Neural progenitor cell (in vitro differentiated cells): ENCODE measurements at places on chromosomes 16 and 17.

- no peak for DNase-seq
These were observed 6.9 kb upstream of the EFTUD2 start for GRCh38 chr17:44906010-44906646.

DNA sequence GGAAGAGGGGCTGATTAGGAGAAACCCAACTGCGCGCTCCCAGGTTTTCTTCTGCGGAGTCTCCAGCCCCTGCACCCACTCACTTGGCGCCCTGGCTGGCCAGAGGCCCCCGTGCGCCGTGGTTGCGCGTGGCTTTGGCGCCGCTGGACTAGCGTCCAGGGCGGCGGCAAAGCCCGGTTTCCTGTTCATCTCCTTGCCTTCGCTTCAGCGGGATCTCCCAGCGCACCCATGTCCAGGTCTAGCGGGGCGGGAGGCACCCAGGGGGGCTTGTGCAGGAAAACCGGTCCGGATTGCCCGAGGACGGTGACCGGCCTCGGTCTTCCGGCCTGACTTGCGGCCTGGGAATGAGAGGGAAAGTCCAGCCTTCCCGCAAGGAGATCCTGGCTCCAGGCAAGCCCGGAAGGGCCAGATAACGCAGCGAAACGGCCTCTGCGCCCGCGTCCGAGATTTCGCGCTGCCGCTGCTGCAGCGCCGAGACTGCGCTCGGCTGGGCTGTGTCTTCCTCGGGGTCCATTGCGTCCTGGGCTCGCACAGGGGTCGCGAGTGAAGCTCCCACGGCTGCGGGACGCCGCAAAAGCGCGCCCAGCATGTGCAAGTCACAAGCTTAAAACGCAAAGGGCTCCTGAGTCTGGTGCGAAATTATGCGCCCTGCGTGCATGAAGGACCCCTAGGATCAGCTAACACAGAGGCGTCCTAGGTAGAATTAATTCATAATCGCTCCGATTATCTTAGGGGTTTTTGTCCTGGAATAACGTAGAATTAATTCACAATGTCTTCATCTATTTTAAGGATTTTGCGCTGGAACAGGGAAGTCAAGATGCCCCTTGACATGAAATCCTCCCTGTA lies 5.7 kb downstream of the FOXF1 start:
- DNase-seq, result peak; percentile 71

DNA sequence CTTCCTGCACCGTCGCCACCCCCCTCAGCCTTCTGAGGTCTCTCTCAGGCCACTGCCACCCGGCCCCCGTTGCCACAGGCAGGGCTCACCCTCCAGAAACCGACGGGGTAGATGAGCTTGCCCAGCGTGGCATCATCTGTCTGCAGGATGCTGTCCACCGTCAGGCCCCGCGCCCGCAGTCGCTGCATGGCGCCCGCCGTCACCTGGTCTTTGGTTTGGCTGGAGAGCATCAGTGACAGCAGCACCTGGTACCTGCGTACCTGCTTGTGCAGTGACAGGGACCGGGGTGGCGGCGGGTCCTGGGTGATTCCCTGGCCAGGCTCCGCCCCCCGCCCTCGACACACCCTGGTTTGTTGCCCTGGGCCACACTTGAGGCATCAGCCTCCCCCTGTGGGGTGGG lies 3.1 kb downstream of the NTHL1 start:
- no peak for DNase-seq

- DNase-seq, result no peak
These were observed 17.1 kb downstream of the PLEKHG4 start for GRCh38 chr16:67296420-67296819.

GRCh38 chr16:82753821-82754220 lies 127.1 kb downstream of the CDH13 start:
- DNase-seq, result no peak

DNA sequence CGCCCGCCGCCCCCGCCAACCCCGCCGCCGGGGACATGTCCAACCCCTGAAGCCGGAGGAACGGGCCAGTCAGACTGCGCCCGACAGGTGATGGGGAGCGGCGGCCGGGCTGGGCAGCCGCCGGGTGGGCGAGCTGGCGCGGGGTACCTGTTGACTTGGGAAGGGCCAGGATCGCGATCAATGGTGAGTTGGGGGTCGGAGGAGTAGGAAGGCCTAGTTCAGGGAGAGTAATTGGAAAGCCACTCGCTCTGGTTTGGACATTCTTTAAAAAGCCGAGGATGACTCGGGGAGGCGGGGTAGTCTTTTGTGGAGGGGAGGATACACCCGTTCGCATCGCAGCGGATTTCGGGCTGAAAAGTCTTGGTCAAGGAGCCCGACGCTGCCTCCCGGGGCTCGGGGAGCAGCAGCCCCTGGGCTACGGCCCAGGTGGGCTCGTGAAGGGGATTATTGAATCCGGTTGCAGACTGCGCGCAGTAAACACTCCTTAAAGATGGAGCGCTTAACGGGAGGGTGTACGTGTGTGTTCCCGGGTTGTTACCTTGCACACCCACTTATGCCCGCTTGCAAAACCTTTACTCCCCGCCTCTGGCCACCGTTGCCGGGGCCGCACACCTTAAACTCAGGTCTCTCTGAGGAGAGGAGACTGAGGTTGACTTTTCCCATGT lies 123.8 kb downstream of the GOSR1 start:
- peak; percentile 58 for DNase-seq

- DNase-seq, result peak; percentile 42
These were observed 1.1 kb downstream of the IRX6 start for GRCh38 chr16:55325080-55325447.

DNA sequence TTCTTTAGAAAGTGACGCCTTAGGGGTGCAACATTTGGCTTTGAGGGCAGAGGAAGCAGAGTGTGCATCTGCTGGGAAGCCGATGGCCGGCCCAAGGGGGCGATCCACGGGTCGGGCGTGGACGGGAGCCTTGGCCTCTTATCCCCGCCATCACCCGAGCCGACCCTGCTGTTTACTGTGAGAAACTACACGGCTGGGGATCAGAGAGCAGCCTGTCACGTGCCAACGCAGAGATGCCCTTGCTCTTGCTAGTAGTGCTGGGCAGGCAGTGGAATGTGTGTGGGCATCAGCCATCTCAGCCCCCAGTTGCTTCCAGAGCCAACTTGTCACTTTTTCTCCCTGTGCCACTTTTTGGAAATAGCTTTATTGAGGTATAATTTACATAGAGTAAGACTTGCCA lies 26.7 kb upstream of the ITGB4 start:
- DNase-seq, result no peak

- no peak for DNase-seq
These were observed 159.9 kb upstream of the EEF2KMT start for GRCh38 chr16:5257462-5257861.

- no peak for DNase-seq
These were observed 74.5 kb downstream of the ERCC4 start for GRCh38 chr16:13994239-13995106.

DNA sequence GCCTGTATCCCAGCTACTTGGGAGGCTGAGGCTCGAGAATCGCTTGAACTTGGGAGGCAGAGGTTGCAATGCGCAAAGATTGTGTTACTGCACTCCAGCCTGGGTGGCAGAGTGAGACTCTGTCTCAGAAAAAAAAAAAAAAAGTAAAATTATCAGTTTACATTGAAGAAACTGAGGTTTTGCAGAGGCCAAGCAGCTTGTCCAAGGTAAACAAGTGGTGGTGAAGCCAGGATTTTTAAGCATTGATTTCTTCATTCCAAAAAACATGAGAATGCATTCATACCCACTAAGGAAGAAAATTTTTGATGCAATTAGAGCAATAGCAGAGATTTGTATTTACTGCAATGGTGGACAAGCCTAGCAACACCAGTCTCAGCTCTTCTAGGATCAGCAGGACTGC lies 52.7 kb downstream of the CENPV start:
- DNase-seq, result no peak
